GM23248 (cell line): ENCODE measurements at places on chromosomes 2 and 18. TPM values are rescaled to one million over a fixed set of nuclear protein-coding genes. Genes with fewer than 3 reads are reported as not detected.

The NT5C1B gene
- total RNA-seq, result not detected in 2 replicates

The FAM237A gene
- not detected in 2 replicates for total RNA-seq

The APLF gene
- 4.0 and 5.1 TPM in 2 replicates for total RNA-seq

The MREG gene
- 0.89 and 3.1 TPM in 2 replicates for total RNA-seq

The CGREF1 gene
- 19.2 and 23.3 TPM in 2 replicates for total RNA-seq

The TXNDC2 gene
- total RNA-seq, result not detected in 2 replicates

The PLCD4 gene
- 0.51 and 1.3 TPM in 2 replicates for total RNA-seq

The GKN2 gene
- not detected in 2 replicates for total RNA-seq

The MARCHF4 gene
- 10.6 and 14.5 TPM in 2 replicates for total RNA-seq

The CHRND gene
- not detected in 2 replicates for total RNA-seq

The DARS1 gene
- total RNA-seq, result 121 and 144 TPM in 2 replicates

The LAMA3 gene
- 1.9 and 3.5 TPM in 2 replicates for total RNA-seq

The IL18RAP gene
- not detected in 2 replicates for total RNA-seq

The SPATA3 gene
- not detected in 2 replicates for total RNA-seq

The OSR1 gene
- 9.1 and 16.9 TPM in 2 replicates for total RNA-seq

The POTEF gene
- not detected in 2 replicates for total RNA-seq
